Kidney (tissue), 22 donors: ENCODE measurements at places on chromosomes 5 and 9. TPM values are rescaled to one million over a fixed set of nuclear protein-coding genes. Genes with fewer than 3 reads are reported as not detected.

- H3K4me1 ChIP-seq = peaks cover 11% of the 10 kb centered on the region
- peaks cover 3% of the 10 kb centered on the region for H3K36me3 ChIP-seq
- no peak for DNase-seq
These were observed 15.8 kb downstream of the RAB14 start for GRCh38 chr9:121185774-121186403.

Gene PRRC2B
- polyA plus RNA-seq = 37.4 TPM

Gene IFNA16
- polyA plus RNA-seq = not detected

Gene LCN9
- not detected for polyA plus RNA-seq

DNA sequence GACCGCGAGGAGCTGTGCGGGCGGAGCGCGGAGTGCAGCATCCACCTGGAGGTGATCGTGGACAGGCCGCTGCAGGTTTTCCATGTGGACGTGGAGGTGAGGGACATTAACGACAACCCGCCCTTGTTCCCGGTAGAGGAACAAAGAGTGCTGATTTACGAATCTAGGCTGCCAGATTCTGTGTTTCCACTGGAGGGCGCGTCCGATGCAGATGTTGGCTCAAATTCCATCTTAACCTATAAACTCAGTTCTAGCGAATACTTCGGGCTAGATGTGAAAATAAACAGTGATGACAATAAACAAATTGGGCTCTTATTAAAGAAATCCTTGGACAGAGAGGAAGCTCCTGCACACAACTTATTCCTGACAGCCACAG lies 590 bp downstream of the PCDHA6 start:
- H3K4me1 ChIP-seq = no peaks in the 10 kb centered on the region
- H3K27ac ChIP-seq = no peak overlapping the region
- DNase-seq = no peak
- peak overlapping the region; percentile 39 for H3K4me3 ChIP-seq
- no peaks in the 10 kb centered on the region for H3K36me3 ChIP-seq
- no peaks in the 10 kb centered on the region for H3K27me3 ChIP-seq

- no peak overlapping the region for H3K4me3 ChIP-seq
- no peaks in the 10 kb centered on the region for H3K4me1 ChIP-seq
- no peak overlapping the region for H3K27ac ChIP-seq
- H3K27me3 ChIP-seq = no peaks in the 10 kb centered on the region
These were observed 134.5 kb downstream of the DAB2IP start for GRCh38 chr9:121785673-121786542.

Gene CFAP157
- 0.41 TPM for polyA plus RNA-seq

DNA sequence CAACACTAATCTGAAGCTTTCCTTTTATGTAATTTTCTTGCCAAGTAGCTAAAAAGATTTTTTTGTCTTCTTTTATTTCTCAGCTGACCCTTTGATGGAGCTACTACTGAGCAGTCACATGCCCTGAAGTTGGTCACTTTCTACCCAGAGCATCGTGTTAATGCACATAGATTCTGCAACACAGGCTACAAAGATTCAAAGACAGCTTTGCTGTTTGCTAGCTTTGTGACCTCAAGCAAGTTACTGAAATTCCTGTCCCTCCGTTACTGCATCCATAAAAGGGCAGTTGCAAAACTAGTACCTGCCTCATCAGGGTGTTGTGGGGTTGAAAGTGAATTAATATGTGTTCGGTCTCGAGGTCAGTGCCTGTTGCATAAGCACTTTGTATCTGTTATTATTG lies 179.9 kb downstream of the GAS1 start:
- no peaks in the 10 kb centered on the region for H3K4me1 ChIP-seq
- no peak for DNase-seq
- H3K4me3 ChIP-seq = no peak overlapping the region
- H3K36me3 ChIP-seq = no peaks in the 10 kb centered on the region
- no peak overlapping the region for H3K27ac ChIP-seq

- H3K4me1 ChIP-seq = peaks cover 7% of the 10 kb centered on the region
- H3K27me3 ChIP-seq = no peaks in the 10 kb centered on the region
- no peak overlapping the region for H3K4me3 ChIP-seq
- H3K27ac ChIP-seq = no peak overlapping the region
These were observed 1.9 kb downstream of the IARS1 start for GRCh38 chr9:92291577-92291976.

- no peak overlapping the region for H3K4me3 ChIP-seq
- peaks cover 18% of the 10 kb centered on the region for H3K4me1 ChIP-seq
- H3K27me3 ChIP-seq = no peaks in the 10 kb centered on the region
- DNase-seq = no peak
- no peaks in the 10 kb centered on the region for H3K36me3 ChIP-seq
These were observed 4.2 kb upstream of the CA9 start for GRCh38 chr9:35669331-35670145.

- H3K4me3 ChIP-seq = peak overlapping the region; percentile 79
- no peaks in the 10 kb centered on the region for H3K36me3 ChIP-seq
- no peak overlapping the region for H3K27ac ChIP-seq
- H3K27me3 ChIP-seq = no peaks in the 10 kb centered on the region
- no peaks in the 10 kb centered on the region for H3K4me1 ChIP-seq
- DNase-seq = peak; percentile 93
These were observed 226.3 kb downstream of the SMARCA2 start for GRCh38 chr9:2241461-2241835.

Gene ARL14EPL
- not detected for polyA plus RNA-seq

Gene C9orf152
- polyA plus RNA-seq = not detected

DNA sequence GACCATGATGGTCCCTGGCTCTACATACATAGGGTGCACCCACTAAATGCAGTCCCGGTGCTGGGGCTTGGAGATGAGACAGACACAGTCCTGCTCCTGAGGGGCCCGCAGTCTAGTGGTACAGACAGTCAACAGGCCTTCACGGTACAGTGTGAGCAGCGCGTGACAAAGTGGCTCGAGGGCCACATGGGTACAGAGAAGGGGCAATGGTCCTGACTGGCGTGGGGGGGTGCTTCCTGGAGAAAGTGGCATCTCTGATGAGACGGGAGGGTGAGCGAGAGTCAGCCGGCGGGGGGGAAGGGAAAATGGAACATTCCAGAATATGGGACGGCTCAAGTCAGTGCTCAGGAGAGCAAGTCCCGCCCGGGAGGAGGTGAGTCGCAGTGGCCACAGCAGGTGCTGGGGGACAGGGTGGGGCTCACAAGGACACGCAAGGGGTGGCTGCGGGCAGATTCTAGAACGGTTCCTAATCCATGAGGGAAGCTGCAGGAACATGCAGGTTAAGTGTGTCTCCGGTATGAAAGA lies 38.0 kb downstream of the WHRN start:
- H3K4me1 ChIP-seq = no peaks in the 10 kb centered on the region
- H3K27ac ChIP-seq = no peak overlapping the region
- H3K27me3 ChIP-seq = no peaks in the 10 kb centered on the region
- DNase-seq = peak; percentile 34
- H3K4me3 ChIP-seq = no peak overlapping the region
- no peaks in the 10 kb centered on the region for H3K36me3 ChIP-seq

Gene SLC25A48
- polyA plus RNA-seq = 10.4 TPM

DNA sequence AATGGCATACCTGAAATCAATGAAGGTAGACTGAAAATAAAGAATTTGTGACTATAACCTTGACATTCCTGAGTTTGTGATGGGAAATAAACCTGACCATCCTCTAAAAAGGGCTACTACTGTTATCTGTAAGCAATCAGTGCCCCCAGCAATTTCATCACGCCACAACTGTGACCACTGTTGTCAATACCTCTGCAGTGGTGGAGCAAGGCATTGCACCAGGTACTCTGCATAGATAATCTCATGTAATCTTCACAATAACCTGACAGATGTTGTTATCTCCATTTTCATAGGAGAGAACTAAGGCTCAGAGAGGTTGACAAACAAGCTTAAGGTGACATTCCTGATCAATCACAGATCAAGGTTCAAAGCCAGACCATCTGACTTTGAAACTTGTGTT lies 38.5 kb upstream of the FRRS1L start:
- no peaks in the 10 kb centered on the region for H3K36me3 ChIP-seq
- no peaks in the 10 kb centered on the region for H3K4me1 ChIP-seq
- no peak for DNase-seq
- H3K27ac ChIP-seq = no peak overlapping the region
- H3K4me3 ChIP-seq = no peak overlapping the region

Gene BBLN
- 192 TPM for polyA plus RNA-seq

Gene BTNL8
- polyA plus RNA-seq = 1.2 TPM

GRCh38 chr9:76044266-76044819 lies 153.9 kb downstream of the PCSK5 start:
- no peaks in the 10 kb centered on the region for H3K4me1 ChIP-seq
- DNase-seq = no peak

Gene QRFP
- polyA plus RNA-seq = not detected

GRCh38 chr9:33128570-33128969 lies 38.6 kb downstream of the B4GALT1 start:
- DNase-seq = no peak
- no peaks in the 10 kb centered on the region for H3K27me3 ChIP-seq
- H3K4me1 ChIP-seq = peaks cover 39% of the 10 kb centered on the region
- H3K4me3 ChIP-seq = no peak overlapping the region
- no peak overlapping the region for H3K27ac ChIP-seq
